Stimulated activated CD8-positive, alpha-beta memory T cell treated with anti-CD3 and anti-CD28 coated beads, Interleukin-4, amount 100 ng/mL, for 4 hours (primary cell): ENCODE measurements at places on chromosomes 1 and 21.

DNA sequence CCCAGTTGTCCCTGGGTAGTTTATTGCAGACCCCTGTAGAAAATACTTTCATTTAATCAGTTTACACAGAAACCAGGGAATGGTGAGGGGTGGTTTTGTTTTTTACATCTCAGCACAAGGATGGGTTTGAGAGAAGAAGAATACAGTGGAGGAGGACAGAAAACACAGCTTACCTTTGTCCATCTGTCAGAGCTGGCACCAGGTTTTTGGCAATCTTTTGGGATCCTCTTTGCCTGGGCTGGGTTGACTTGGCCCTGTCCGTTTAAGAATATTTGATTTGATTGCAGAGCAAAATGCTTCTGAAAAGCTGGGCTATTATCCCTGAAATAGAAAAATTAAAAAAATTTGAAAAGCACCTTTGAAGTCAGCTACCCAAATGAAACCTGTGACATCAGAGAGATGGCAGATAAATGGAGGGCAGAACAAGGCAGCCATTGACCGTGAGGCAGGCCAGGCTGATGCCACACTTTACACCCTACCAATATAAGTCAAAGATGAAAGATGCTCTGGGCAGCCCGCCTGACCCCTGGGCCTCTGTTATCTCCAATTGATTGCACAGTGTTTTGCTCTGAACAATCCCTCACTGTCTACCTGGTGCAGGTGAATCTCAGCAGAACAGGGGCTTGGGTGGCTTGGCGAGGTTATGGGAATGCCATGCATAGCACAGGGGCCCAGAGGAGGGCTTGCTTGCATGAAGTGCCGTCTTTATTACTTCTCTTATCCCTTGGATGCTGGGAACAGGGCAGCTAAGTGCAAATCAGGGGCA, 218.8 kb downstream of the LMX1A start:
- DNase-seq, result no peak

DNA sequence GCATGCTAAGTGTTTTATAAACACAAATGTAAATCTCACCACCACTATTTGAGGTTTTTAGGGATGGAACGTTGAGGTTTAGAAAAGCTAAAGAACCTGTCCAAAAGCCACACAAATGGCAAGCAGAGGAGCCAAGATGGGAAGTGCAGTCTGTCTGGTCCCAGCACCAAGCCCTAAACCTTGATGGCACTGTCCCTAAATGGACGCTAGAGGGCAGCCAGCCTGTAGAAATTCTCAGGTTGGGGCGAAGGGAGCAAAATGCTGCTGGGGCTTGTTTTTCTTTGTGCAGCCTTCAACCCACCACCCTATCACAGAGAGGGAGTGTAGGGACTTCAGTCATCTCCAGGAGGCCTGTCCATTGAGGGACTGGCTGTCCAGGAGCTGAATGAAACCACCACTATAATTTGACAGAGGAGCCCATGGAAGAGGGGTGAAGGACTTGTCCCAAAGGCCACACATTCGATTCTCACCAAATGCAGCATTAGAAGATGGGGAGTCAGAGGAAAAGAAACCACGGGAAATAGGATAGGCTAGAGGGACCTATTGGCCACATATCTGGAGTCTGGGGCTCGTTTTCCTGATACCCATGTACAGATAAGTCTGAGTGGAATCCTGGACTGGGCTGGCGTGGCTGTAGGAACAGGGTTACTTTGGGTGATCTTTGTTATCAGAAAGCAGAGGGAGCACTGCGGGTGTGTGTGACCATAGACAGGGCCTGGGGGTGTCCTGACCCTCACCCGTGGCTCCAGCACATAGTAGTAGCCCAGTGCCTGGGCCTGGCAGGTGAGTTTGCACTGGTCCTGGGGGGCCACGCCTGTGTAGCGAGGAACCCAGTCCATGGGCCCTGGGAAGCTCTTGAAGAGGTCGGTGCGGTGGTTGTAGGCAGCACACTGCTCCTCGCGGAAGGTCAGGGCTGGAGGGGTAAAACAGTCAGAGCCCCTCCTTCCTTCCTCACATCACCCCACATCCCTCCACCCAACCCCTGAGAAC, 6.1 kb downstream of the ADAMTS4 start:
- DNase-seq, result no peak

DNA sequence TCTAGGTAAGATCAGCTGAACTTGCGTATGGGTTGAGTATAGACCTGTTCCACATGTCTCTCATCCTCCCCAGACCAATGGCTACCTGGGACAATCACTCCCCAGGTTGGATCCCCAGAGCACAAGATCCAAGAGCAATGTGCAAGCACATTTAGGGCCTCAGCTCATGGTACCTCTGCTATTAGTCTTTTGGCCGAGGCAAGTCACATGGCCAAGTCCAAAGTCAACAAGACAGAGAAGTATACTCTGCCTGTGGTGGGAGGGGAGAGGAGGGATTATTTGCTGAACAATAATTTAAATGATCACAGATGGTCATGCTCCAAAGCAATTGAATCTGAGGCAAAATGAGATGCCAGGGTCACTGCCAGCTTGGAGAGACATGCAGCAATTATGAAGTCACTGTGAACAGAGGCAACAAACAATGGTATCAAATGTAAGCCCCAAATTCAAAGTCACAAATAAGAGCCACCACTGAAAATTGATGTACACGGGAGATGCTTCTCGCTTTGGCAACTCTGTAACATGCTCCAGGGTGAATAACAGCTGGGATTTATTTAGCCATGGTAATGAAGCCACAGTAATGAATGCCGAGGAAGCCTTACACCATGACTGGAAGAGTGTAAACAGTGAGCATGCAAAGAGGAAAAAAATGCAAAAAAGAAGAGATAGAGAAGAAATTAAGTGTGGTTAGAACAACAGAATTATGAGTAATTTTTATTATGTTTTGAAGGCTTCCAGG, 149.1 kb downstream of the ZNF281 start:
- DNase-seq, result no peak

GRCh38 chr1:102970496-102971078, 137.7 kb downstream of the COL11A1 start:
- no peak for DNase-seq

DNA sequence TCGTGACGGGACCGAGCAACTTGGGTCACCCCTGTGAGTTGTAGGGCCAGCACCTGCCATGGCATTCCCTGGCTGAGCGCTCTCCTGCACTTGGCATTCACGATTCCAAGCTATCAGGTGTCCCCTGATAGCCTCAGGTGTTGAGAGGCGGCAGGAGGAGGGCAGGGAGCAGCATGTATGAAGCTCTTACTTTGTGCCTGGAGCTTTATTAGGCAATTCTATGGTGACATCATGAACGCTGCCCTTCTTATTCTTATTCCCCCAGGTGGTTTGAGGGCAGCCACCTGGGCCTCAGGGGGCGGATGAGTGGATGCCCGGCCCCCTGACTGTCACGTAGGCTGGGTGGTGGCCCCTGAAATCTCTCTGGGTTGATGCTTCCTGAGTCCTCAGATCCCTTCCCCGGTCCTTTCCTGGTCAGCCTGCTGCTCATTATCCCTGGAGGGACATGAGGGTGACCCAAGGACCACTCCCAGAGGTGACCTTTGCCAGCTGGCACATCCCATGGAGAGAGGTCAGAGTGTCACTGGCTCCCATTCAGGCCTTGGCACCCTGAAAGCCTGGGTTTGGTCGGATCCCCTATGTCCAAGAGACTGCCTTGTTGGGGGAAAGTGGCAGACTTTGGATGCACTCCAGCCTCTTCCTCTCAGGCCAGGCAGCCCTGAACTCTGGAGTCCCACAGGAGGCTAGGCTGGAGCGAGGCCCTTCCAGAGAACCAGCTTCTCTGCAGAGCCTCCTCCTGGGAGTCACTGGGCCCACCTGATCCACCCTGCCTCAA, 51.9 kb downstream of the SPSB1 start:
- no peak for DNase-seq

DNA sequence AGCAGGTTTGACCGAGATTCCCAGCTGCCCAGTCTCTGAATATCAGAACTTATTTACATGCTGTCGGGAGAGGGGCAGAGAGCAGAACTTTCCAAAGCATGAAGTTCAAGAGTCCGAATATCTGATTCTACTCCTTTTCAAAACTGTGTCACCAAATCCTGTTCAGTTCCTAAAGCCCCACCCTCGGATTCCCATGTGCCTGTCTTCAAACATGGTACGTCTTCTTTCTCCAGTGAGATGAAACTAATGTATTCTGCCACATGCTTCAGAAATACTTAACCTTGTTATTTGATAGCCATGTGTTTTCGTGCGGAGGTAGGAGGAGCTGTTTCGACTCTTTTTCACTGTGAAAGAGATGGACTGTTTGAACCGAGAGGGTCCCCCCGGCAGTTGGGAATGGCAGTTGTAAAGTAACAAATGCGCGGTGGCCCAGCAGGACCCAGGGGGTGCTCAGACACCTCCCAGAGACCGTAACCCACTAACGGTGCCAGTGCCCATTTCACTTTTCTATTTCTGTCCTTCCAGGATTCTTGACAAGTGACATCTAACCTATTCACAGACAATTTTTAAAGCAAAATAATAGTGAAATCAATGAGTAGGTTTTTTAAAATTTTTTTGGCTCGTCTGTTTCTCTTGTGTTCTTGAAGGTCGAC, 67.2 kb downstream of the ZBTB18 start:
- no peak for DNase-seq

DNA sequence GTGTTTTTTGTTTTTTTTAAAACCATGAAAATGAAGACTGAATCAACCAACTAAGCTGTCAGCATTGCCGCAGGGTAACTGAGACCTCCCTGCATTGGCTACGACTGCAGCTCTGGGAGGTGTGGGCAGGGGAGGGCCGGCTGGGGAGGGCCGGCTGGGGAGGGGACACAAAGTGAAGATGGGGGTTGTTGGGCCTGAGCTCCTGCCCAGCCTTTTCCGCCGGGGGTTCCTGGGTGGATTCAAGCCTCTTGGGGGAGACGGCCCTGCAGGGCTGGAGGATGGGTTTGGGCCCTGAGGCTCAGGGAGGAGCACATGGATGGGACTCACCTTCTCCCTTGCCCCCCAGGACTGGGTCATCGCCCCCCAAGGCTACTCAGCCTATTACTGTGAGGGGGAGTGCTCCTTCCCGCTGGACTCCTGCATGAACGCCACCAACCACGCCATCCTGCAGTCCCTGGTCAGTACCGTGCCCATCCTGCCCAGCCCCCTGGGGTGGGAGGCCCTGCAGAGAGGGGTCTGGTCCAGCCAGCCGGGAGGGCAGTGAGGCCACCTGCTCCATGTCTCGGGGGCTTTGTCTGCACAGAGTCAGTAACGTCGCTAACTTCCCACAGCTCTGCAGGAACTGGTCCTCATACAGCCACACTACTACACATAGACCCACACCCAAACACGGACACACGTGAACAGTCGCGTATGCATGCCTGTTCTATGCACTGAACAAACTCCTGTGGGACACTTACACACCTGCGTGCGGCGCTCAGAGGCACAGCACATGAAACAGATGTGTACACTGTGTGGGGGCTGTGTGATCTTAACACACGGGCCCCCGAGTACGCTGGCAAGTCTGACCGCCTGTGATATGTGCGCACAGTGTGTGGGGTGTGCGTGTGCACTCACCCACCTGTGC, 31.5 kb downstream of the BMP8A start:
- DNase-seq, result no peak

DNA sequence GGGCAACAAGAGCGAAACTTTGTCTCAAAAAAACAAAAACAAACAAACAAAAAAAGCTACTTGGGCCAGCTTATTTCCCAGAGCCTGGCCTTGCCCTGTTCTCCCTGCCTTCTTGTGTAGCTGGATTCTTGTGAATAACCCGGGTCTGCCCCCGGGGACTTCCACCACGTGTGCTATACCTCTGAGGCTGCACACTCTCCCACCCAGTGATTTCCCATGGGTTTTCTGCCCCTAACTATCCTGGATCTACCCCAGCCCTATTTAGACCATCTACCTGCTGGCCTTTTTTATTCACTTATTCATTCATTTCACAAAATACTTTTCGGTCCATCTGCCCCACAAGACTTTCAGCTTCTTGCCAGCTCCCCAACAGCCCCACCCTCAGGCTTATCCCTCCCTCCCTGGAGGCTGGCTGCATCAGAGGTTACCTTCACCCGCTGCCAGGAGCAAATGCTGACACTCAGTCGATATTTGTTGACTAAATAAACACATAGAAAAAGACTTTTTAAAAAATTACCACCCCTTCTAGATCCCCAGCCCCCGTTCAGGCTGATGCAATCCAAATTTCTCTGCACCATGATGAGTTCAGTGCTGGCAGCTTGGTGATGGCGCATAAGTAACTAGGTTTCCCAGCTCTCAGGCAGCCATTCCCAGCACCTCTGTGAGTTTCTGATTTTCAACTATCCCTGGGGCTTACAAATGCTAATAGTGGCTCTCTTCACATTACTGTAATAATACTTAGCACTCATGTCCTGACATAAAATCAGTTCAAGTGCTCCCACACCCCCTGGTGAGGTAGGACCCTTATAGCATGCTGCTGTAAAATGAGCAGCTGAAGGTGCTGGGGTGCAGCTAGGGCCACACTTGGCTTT, 30.7 kb upstream of the TARBP1 start:
- DNase-seq, result no peak

DNA sequence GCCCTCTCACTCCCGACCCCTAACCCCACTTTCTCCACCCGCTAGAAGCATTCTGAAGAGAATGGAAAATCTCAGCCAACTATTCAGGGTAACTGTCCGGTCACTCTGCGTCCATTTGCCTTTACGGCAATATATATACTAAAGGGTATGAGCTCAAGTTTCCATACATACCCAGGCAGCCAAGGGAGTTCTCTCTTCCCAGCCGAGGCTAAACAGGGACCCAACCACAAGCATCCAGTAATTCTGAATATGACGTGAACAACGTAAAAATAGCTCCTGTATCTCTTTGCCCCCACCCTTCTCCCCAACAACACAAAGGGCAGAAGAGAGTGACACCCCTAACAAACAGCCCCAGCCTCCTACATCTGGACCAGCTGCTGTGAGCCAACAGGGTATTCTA, 67.7 kb downstream of the SSBP3 start:
- DNase-seq, result no peak

- DNase-seq, result no peak
Measured at GRCh38 chr1:54257876-54258275, 57.9 kb downstream of the MRPL37 start.

- no peak for DNase-seq
Measured at GRCh38 chr1:184755226-184756065, 788 bp upstream of the EDEM3 start.

DNA sequence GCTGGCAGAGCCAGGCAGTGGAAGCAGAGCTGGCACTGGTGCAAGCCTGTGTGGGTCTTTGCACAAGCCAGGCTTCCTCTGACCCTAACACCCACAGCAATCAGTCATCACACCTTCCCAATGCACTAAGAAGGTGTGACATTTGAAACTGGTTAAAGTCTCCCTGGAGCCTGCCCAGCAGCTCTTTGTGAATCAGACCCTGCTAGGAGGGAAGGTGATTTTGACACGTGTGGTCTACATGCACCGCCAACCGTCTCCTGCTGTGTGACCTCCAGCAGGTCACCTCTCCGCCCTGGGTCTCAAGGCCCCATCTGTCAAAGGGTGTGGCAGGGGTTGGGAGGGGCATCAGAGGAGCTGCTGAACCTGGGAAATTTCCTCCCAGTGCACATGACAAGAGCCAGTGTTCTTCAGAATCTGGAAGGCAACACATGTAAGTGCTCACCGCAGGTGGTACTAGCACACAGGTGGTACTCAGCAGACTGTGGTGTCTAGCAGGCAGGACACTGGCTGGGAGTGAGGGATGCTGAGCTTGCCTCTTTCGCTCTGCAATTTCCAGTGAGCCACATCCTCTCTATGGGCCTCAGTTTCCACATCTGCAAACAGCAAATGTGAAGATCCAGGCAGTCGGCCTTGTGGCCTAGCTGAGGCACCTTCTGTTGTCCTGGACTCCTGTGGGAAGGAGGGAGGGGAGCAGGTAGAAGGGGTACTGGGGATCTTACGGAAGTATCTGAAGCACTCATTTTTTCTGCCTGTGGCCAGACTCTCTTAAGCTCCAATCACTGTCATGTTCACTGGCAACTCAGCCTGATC, 123.2 kb downstream of the DMRTB1 start:
- no peak for DNase-seq

- no peak for DNase-seq
Measured at GRCh38 chr1:222867316-222867715, 52.5 kb downstream of the DISP1 start.
